Stimulated activated CD8-positive, alpha-beta memory T cell treated with anti-CD3 and anti-CD28 coated beads, Interleukin-7, amount 100 ng/mL, for 1 hour (primary cell): ENCODE measurements at places on chromosomes 4 and X.

DNA sequence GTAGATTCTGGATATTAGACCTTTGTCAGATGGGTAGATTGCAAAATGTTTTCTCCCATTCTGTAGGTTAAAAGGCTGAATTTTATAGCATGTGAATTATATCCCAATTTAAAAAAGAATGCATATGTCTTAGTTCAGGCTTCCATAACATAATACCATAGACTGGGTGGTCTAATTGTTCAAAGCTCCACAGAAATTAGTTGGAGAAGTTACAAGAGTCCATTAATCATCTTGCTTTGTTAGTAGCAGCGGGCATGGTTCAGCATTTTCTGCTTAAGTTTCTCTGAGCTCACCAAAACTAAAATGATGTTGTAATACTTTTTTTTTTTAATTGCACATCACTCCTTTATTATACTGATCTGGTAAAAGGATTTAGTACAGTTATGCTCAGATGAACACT lies 1.8 kb downstream of the PGAM4 start:
- no peak for DNase-seq

DNA sequence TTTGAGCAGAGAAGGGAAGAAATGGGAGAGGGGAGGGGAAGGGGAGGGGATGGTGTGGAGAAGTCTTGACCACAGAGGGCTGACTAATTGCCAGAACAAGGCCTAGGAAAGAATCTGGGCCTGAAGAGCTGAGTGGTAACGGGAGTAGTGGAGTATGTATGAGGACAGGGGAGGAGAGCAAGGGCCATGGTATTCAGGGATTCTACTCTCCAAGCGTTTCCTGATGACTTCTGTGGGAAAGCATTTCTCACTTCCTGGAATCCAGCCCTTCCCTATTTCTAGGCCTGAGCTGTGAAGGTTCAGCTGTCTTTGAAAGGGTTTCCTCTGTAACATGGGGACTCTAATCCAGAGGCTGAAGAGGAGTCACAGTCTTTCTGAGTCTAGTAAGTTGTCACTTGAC lies 19.7 kb upstream of the SOX3 start:
- no peak for DNase-seq

- DNase-seq: no peak
These were observed 56.9 kb upstream of the TMEM33 start for GRCh38 chr4:41878170-41878969.

DNA sequence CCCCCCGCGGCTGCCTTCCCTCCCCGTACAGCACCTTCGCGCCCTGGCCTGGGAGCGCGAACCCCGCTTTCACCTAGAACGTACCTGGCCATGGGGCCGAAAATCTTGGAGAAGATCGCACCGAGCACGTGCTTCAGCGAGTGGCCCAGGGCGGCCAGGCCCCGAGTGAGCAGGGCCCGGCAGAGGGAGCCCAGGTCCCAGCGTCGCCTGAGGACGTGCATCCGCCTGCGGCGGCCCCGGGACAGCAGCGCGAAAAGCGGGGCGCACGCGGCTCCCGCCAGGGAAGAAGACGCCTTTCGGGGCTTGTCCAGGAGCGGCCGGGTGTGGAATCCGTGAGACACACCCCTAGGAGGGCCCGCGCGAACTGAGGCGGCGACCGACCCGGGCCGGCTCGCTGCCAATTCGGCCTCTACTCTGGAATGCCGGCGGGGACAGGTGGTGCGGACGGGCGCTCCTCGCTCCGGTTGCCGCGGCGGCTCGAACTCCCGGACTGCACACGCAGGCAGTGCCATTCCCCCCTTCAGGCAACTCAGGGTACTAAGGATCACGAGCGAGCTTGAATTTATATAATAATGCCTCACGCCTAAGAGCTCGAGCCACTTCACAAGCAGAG lies at the start of gene HS6ST2:
Gene HS6ST2, minus strand, starts transcription at position 539 of the 613 bp plus-strand sequence.
- no peak for DNase-seq

GRCh38 chr4:1683736-1684505 lies at the start of gene FAM53A:
TSS of gene FAM53A (minus strand) at chr4:1684313. CDS start at chr4:1668741, 15,572 bp downstream.
- DNase-seq: no peak

- no peak for DNase-seq
These were observed 147.2 kb downstream of the RELL1 start for GRCh38 chr4:37538931-37539330.

- no peak for DNase-seq
These were observed 1930.0 kb upstream of the AGA start for GRCh38 chr4:179372242-179372641.

DNA sequence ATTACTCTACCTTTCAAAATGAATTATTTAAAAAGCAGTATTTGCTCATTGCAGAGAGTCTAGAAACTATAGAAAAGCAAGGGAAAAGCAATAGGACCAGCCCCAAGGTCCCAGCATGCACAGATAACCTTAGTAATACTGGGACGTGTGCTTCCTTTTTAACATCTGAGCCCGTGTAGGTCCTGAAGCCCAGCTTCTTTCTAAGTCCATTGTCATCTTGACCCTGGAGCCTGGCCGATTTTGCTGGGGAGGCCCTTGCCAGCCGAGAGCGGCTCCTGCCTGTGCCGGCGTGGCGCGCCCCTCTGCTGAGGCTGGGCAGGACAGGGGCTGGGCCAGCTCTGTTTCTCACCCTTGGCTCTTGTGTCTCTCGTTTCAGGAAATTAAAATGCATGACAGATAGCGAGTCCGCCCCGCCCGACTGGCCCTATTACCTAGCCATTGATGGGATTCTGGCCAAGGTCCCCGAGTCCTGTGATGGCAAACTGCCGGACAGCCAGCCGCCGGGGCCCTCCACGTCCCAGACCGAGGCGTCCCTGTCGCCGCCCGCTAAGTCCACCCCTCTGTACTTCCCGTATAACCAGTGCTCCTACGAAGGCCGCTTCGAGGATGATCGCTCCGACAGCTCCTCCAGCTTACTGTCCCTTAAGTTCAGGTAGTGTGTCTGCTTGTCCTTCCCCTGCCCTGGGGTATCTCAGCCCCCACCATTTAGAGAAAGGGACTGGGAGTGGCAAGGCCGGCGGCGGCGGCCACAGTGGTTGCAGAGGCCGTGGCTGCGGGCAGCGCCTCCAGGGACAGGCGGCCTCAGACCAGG lies 4.1 kb downstream of the MSANTD1 start:
- DNase-seq: no peak

GRCh38 chr4:14264437-14264836 lies 636.9 kb upstream of the BOD1L1 start:
- no peak for DNase-seq

DNA sequence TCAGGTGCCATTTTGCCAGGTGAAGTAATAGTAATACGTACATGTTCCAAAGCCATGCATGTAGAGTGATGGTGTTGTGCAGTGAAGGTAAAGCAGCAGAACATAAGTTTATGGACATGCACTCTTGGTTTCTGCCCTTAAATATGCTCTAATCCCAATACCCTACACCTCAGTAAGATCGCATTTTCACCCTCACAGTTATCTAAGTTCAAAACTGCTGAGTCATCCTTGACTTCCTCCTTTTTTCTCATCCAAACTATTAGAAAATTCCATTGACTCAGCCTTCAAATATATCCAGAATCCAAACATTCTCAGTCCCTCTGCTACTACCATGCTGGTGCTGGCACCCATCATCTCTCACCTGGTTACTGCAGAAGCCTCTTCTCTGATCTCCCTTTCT lies 652.9 kb upstream of the IGFBP7 start:
- DNase-seq: no peak
